Activated naive CD4-positive, alpha-beta T cell treated with Interleukin-2 at 50 U/mL for 16 hours (primary cell): ENCODE measurements at places on chromosomes 2 and 18.

- no peak for DNase-seq
Observed at GRCh38 chr2:198452327-198452726, 647.9 kb downstream of the PLCL1 start.

GRCh38 chr2:231415029-231415428 lies 19.5 kb downstream of the B3GNT7 start:
- no peak for DNase-seq

- no peak for DNase-seq
Observed at GRCh38 chr2:102268510-102269199, 42.7 kb upstream of the IL1RL1 start.

DNA sequence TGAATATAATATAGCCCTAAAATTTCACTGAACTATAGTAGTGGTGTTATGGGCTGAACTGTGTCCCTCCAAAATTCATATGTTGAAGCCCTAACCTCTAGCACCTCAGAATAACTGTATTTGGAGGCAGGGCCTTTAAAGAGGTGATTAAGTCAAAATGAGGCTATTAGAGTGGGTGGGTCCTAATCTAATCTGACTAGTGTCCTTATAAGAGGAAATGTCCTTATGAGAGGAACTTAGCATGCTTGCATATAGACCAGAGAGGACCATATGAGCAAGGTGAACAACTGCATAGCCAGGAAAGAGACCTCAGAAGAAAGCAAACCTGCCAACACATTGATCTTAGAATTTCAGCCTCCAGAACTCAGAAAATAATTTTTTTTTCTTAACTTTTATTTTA lies 238.4 kb downstream of the ZEB2 start:
- no peak for DNase-seq

DNA sequence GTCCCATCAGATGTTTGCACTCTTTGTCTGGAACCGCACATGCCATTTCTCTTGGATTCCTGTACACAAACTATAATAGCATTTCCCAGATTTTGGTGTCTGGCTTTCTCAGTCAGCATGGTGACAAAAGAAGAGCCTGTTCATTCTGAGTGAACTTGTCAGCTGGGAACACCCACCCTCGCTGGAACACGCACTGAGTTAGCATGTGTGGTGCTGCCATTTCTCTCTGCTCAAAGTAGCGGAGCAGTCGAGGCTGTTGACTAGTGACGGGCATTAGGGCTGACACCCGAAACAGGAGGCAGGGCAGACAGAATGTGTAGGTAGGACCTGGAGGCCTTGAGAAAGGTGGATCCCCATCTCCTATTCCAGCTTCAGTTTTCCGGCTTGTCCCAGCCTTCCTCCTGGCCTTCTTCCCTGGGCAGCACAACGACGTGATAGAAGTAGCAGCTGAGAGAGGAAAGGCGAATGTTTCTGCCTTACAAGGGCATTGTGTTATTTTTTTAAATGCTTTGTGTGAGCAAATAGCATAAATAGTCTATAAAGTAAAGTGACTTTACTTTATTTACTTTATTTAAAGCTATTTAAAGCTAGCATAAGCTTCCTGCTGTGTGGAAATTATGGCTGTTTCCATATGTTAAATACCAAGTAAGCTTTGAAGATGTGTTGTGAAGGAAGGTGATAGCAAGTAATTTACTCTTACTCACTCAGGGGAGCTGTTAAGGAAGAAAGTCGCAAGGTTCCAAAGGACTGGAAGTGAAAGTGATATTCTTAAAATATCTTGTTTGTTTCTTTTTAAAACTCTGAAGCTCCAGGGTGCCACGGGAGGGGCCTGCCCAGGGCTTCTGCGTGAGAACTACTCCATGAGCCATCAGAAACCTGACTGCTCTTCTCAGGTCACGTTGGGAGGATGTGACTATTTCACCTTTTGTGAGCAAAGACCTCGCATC lies 272.6 kb downstream of the NEDD4L start:
- no peak for DNase-seq

DNA sequence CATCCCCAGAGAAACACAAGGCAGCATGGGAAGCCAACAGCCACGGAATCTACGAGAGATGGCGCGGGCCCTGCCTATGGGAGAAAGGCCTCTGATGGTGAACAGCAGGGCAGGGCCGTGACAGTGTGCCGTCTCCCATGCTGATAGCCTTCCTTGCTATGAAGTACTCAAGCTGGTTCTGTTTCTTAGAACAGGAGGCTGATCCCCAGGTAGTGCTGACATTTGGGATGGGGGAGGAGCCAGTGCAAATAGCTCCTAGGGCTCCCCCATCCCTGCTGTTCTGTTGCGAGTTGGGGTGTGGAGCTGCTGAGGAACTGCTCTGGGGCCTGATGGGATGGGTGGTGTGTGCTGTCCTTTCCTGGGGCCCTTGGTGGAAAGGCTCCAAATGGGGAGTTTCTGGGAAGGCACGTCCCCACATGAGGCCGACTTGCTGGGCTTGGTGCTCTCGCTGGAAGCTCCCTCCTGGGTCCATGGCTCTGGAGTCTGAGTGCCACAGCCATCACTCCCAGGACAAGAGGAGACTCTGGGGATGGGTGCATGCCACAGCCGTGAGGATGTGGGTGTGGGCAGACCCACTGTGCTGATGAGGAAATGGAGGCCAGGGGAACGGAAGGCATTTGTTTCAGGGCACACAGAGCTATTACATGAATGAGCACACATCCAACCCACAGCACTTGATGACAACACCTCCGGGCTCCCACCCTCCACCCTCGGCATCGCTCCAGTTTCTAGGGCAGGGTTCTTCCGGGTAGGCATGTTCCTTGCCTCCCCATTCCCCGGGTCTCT lies 246.8 kb downstream of the HDAC4 start:
- DNase-seq: no peak

DNA sequence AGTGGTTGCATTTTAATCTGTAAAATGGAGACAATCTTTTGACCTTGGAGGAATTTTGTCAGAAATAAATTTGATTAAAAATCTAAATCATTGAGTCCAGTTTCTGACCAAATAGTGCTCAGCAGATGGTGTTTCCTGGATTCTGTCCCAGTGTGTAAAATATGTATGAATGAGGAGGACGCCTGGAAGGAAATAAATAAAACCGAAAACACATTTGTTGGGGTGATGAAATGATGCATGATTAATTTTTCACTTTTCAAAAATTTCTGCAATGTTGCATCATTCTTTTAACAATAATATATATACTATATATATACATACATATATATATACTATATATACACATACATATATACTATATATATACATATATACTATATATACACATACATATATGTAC lies 261.1 kb upstream of the TRIB2 start:
- no peak for DNase-seq

DNA sequence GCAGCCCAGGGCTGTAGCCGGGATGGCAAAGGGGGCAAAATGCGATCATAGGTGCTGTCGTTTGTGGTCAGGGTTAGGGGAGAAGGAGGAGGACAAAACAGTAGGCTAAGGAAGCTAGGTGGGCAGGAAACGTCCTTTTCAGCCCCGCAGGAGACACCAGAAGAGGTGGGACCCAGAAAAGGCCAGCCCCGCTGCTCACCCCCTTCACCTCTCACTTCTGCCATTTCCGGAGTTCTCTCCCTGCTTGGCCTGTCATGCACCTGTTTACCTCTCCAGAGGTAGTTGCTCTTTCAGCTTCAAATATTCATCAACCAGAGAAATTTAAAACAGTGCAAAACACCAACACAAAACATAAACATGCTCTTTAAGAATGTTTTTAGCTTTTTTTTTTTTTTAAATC lies 849 bp downstream of the AQP4 start:
- no peak for DNase-seq

DNA sequence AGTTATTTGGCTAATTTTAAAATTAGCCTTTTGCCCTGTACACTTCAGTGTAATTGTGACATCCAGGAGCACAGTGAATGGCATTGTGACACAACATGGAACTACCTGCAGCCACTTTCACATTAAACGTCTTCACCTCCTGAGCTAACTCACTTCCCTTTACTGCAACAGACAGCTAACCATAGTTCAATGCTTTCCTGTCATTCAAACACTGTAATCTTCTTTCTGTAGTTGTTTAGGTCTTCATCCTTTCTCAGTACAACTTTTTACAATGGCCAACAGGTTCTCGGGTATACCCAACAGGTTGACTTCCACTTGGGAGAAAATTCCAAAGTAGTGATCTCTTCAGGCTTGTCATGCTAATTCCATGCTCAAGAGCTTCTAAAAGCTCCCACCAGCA lies 8.6 kb upstream of the AGPS start:
- DNase-seq: no peak

DNA sequence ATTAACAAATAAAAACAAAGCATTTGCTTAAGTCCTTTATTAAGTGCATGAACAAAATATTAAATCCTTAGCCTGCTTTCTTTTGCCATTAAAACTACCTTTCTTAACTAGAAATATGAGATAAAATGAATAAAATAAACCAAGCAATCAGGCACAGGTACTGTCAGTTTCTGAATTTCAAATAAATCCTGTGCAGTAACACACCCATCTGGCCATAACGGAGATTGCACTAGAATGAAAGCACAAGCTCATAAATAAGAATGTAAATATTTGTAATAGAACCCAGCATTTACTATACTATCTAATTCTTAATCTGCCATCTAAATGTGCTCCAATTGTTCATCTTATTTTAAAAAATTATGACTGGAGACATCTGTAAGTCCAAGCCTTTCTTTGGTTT lies 31.9 kb downstream of the PRKRA start:
- DNase-seq: no peak

DNA sequence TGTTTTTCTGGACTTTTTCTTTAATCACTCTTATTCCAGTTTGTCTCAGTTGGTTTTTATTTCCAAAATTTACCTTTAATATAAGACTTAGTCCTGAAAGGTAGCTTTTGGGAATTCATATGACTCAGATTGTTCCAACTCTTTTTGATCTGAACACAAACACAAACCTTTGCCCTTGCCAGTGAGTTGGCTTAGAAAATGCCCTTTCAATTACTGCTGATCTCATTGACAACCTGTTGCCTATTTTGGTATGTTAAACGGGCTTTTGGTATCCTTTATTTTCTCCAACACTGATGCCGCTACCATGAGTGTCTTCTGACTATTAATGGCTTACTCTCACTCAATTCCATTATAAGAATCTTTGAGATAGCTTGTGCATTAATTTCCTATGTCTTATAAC lies 143.4 kb downstream of the GULP1 start:
- DNase-seq: no peak

DNA sequence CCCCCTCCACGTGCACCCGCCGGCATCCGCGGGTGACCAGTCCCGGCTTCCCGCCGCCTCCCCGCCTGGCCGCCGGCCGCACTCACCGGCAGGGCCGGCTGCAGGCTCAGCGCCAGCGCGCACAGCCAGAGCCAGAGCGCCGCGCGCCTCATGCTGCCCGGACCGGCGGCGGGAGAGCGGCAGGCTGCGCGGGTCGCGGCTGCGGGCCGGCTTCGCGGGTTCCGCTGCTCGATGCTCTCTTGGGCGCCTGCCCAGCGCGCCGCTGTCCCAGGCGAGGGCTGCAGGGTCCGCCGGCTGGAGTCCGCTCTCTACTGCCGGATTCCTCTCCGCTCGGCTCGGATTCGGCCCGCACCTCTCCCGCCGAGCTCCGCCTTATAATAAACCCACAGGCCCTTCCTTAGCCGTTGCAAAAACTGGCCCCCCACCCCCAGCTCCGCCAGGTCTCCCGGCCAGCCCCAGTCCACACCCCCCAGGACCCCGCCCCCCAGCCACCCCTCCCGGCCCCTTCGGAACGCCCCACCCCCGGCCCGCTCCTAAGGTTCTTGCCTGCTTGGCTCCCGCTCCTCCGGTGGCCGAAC lies at the start of gene SDC1:
SDC1 (minus strand) TSS at position 415 of the 578 bp plus-strand sequence; CDS start at position 152, 263 bp downstream.
- DNase-seq: no peak

DNA sequence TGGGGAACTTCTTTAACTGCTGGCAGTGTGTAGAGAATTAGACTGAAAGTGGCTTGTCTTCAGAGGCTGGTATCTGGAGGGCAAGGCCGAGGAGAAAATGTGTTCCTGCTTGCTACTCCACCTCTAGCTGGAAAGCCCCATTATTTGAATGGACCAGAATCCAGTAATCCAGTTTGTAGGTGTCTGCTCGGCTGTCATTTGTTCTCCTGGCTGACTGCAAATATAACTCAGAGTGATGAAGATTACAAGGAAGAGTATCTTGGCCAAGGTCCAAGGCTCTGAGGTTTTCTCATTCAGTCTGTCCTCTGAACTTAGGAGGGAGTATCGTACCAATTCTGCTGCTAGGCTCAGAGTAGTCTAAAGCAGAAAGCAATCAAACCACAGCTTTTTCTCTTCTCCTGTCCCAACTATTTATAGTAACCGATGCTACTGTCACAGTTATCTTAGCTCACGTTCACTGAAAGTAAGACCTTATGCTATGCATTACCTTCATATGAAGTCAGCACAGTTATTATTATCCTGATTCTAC lies 228.6 kb downstream of the SETBP1 start:
- DNase-seq: no peak

DNA sequence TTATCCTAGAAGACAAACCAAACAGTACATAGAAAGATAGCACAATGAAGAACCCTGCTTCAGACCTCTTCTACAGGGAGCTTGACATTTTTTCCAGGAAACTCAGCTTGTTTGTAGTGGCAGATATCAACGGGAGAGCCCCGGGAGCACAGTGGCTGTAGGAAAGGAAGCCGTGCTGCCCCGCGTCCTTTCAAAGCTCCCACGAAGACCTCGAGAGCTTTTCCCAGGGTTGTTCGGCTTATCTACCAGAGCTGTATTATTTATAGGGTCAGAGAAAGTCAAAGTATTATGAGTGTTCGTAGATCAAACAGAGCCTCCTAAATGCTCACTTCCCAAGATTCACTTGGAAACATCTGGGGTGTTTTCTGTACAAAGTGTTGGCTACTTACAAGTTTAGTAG lies 167.1 kb upstream of the COPS8 start:
- no peak for DNase-seq

DNA sequence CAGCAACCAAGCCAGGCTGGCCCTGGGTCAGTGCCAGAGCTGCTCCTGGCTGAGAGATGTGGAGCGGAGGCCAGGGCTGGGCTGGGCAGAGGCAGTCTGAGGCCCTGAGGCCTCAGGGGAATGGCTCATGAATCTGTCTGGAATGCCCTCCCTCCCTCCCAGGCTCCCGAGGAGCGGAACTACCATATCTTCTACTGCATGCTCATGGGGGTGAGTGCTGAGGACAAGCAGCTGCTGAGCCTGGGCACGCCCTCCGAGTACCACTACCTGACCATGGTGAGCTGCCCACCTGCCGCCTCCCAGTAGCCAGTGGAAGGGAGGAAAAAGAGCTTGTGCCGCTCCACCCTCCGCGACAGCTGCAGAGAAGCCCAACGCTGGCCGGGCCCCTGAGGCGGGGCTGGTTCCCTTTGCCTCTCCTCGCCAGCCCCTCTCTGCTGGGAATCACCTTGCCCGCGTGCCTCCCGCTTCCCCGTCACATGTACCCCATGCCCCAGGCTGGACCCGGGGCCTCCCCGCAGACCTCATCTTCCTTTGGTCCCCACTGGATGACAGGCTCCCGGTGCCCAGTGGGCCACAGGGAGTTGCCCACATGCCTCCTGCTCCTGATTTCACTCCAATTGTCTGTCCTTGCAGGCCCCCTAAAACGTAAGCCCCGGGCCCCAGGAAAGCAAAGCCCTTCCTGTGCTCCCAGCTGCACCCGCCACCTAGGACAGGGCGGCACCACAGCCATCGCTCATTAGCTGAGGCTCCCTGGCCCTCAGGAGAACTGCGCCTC lies 41.1 kb downstream of the MYO7B start:
- no peak for DNase-seq

- DNase-seq: no peak
Observed at GRCh38 chr18:66727991-66728390, 124.1 kb upstream of the CDH19 start.
